Small intestine (tissue), 16 donors: ENCODE measurements at places on chromosomes 7 and 10.
A peak's percentile ranks its signal among the peaks of the same experiment; 100 is the strongest.

GRCh38 chr7:155051355-155051754 is 18.8 kb upstream of the HTR5A start:
- DNase-seq: no peak

DNA sequence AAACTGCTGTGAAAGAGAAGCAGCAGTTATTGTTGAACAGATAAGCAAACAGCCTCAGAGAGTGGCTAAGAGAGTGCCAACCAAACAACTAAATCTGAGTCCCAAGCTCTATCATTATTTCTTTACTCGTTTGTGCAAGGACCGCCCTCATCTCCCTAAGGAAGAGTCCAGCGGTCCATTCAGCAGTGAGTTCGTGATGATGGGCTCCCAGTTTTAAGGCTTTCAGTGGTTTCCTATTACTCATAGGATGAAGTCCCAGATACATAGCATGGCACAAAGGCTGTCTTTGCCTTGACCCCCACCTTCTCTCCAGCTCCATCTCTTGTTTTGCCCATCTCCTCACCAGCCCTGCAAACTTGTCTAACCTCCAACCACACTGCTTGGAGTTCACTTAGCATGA is 24.3 kb upstream of the PDE1C start:
- DNase-seq: no peak

DNA sequence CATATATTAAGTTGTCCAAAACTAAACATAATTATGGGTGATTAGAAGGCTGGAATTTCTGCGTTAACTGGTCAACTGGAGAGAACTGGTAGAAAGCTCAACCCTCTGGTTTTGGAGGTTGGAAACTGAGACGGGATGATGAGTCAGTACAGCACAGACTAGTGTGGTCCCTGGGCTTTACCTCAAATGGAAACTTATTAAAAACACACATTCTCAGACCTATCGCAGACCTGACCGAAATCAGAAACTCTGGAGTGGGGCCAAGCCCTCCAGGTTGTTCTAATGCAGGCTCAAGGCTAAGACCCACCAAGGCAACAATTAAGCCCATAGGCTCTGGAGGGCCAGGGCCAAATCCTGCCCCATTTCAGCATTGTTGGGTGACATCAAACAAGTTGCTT is 136.9 kb downstream of the KCNMA1 start:
- no peak for DNase-seq

DNA sequence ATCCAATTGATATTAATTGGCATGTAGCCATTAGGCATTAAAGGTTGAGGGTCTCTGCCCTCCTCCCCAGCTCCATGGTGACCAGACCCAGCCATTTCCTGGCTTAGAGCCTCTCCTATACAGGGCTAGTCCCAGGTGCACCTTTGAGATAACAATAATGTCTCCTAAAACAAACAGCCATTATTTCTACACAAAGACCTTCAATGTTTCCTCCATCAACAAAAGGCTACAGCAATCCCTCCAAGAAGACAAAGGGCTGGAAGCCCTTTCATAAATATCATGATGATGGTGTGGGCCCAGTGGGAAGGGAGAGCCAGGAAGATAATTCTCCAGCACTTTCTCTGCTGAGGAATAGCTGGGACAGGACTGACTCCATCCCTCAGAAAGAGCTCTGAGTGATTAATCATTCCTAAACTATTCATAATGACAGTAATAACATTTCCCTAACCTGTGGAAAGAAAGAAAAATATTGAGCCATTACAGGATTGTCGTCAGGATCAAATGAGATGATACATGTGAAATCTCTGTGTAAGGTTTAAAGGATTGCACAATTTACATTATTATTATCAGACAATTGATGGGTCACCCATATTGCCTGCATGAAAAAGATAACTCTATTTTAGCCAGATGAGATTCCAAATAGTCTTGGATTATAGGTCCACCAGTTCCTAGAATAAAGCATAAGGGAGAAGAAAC is 10.2 kb downstream of the PKD2L1 start:
- DNase-seq: no peak

GRCh38 chr10:20256969-20257368 is 440.7 kb downstream of the PLXDC2 start:
- no peak for DNase-seq

- DNase-seq: no peak
Observed at GRCh38 chr7:129468087-129468486, 33.9 kb downstream of the STRIP2 start.

- no peak for DNase-seq
Observed at GRCh38 chr7:22387583-22387982, 30.6 kb upstream of the RAPGEF5 start.

- DNase-seq: no peak
Observed at GRCh38 chr7:15245831-15246230, 316.0 kb downstream of the AGMO start.

DNA sequence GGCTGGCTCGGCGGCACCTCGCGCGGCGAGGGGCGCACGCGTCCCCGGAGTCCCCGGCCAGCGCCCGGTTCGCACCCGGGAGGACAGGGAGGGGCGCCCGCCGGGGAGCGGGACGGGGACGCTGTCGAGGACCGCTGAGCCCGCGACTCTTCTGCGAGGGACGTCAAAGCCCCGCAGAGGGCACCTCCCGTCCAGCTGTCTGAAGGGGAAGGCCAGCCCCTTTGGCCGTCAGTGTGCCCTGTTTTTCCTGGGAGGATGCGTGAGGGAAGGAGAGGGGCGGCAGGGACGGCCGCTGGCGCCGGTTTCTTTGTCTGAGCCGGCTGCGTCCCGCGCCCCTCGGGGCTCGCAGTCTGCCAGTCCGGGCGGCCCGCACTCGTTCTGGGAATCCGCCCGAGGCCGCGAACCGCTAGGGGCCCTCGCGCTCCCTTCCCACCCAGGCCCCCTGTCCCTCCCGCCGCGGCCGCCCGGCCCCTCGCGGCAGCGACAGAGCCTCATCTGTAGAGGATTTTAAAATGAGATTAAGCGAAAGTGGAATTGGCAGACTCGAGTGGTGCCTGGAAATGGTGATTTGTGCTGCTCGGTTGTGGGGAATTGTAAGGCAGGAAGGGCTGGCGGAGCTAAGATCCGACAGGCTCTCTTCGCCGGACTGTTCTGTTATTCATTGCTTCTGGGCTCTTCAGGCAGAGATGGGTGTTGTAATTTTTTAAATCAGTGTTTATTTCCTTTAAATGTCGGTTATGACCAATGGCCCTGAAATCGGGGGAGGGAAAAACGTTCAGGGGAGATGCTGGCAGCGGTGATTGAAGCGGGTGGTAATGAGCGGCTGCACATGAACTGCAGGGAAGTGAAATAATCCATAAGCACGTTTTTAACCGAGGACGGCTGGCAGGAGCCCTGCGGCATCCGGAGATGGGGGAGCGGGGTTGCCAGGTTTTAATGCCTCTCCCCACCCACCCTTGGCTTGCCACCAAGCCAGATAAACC is 618 bp upstream of the RELN start:
- DNase-seq: peak; percentile 21

GRCh38 chr10:73785721-73786511 is 510 bp downstream of the ZSWIM8 start:
- peak; percentile 36 for DNase-seq

DNA sequence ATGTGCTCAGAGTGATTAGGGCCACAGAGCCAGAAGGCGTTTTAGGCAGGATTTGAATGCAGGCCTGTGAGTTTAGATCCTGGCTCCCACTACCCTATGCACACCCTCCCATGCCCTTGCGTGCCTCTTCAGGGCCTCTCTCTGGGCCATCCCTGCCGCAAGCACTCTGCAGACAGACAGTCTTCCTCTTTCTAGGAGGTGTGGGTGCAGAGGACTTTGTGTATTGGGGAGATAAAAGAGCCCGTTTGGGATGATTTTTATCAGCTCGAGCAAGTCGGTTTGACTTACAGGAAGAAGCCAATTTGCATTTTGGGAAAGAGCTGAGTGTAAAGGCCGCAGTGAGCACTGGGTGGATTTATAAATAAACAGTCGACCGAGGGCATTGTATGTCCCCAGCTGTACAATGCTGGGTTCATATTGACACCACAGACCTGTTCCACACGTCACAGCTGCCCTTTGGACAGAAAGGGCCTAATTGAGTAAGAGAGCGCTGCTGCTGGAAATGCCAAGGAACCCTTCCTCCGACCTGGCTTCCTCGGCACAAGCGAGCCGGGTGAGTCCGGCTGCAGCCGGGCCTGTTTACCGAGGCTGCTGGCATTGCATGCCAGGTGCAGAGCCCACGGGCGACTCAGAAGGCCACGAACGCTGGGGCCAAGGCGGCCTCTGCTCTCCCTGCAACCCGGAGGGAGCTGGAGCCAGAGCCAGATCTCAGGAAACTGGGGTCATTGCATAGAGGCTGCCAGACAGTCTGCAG is 25.1 kb downstream of the ZMIZ1 start:
- DNase-seq: peak; percentile 99

DNA sequence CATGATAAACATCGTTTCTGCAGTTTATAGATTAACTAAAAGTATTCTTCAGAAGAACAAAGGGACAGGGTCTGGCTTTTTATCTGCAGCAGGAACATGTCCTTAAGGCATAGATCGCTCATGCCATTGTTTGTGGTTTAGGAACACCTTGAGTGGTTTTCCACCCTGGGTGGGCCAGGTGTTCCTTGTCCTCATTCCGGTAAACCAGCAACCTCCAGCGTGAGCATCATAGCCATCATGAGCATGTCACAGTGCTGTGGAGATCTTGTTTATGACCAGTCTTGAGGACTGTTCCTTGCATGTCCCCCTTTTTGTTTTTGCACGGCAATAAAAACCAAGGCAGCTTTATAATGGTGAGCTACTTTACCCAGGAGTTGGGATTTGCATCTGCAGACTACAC is 33.9 kb downstream of the STOX1 start:
- DNase-seq: peak; percentile 45

DNA sequence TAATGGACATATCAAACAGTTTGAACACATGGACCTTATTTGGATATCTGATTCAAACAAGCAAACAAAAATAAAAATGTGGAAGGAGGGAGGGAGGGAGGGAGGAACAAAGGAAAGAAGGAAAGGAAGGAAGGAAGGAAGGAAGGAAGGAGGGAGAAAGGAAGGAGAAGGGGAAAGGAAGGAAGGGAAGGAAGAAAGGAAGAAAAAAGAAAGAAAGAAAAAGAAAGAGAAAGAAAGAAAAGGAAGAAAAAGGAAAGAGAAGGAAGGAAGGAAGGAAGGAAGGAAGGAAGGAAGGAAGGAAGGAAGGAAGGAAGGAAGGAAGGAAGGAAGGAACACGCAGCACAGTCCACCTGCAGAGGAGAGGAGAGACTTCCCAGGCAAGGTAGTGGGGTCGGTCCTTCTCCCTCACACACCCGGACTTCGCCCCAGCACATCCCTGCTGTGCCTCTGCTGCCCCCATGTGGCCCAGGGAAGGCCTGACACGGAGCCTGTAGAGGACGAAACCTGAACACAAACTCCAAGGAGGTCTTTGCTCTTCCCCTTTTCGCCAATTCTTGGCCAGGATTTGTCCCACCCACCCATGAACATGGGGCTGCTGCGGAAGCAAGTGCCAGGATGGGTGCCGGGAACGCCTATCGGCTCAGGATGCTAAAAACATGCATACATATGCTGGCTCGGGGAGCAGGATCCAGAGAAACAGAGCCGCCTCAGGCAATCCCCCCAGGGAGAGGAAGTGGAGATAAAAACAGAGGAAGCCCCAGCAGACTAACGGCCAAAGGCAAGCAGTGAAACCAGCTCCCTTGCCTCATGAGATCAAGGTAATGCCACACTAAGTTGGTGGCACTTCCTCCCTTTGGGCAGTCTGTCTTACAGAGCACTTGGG is 52.3 kb upstream of the DGKI start:
- DNase-seq: peak; percentile 81

DNA sequence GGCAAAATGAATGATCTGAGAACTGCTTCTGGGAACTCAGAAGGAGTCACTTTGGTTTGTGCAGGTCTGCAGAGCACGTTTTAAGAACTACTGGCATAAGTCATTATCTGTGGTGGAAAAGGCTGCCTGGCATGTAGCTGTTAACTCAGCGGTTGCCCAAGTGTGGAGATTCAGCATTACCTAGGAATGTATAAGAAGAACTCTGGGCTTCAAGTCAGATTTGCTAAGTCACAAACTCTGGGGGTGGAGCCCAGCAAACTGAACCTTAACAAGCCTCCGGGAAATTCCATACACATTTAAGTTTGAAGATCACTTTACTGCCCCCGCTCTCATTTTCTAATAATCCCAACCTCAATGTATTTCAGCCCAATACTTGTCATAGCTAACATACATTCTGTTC is 31.1 kb downstream of the PLXDC2 start:
- no peak for DNase-seq

- no peak for DNase-seq
Observed at GRCh38 chr7:129009437-129009836, 45.5 kb downstream of the TNPO3 start.

- no peak for DNase-seq
Observed at GRCh38 chr10:34585422-34586112, 229.5 kb downstream of the PARD3 start.

GRCh38 chr10:120891365-120891764 is 40.2 kb downstream of the WDR11 start:
- no peak for DNase-seq
